SJSA1 (cell line): ENCODE measurements at places on chromosomes 3 and 15. TPM values are rescaled to one million over a fixed set of nuclear protein-coding genes. Genes with fewer than 3 reads are reported as not detected.

GRCh38 chr15:70297465-70298058 lies 199.8 kb upstream of the TLE3 start:
- no peak for DNase-seq

DNA sequence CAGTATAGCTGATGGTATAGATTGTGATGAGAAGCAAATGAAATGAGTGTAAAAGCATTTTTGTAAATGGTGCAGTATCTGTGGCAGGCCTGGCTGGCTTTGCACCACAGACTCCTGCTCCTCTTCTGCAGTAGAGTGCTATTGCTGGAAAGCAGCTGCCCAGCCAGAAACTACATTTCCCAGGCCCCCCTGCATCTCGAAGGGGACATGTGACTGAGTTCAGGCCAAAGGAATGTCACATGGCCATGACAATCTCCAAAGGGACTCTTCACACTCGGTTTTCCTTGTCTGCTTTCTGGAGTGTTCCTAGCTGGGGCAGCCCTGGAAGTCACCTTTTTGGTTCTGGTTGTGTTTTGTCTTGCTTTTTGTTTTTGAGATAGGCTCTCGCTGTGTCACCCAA lies 277.1 kb downstream of the SUCLG2 start:
- no peak for DNase-seq

GRCh38 chr3:148540266-148540665 lies 157.4 kb upstream of the AGTR1 start:
- DNase-seq, result no peak

- DNase-seq, result peak; percentile 54
Observed at GRCh38 chr3:181581656-181582055, 130.1 kb upstream of the SOX2 start.

DNA sequence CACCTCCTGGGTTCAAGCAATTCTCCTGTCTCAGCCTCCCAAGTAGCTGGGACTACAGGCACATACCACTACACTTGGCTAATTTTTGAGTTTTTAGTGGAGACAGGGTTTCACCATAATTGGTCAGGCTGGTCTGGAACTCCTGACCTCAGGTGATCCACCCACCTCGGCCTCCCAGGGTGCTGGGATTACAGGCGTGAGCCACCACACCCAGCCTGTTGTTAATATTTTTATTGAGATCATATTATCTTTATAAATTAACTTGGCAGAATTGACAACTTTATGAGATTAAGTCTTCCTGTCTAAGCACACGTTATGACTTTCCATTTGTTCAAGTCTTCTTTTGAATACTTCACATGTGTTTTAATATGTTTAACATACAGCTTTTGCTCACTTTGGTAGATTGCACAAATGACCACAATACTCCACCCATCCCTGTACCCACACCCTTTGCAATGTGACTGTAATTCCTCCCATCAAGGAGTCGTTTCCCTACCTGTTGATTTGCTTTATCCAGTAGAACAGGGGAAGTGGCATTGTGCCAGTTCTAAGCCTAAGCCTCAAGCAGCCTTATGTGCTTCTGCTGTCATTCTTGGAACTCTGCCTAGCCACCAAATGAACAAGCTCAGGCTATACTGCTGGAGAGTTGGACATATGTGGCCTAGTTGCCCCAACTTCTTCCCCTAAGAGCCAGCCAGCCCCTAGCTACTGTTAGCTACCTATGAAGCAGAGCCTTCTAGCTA lies 8.2 kb downstream of the XYLB start:
- no peak for DNase-seq

DNA sequence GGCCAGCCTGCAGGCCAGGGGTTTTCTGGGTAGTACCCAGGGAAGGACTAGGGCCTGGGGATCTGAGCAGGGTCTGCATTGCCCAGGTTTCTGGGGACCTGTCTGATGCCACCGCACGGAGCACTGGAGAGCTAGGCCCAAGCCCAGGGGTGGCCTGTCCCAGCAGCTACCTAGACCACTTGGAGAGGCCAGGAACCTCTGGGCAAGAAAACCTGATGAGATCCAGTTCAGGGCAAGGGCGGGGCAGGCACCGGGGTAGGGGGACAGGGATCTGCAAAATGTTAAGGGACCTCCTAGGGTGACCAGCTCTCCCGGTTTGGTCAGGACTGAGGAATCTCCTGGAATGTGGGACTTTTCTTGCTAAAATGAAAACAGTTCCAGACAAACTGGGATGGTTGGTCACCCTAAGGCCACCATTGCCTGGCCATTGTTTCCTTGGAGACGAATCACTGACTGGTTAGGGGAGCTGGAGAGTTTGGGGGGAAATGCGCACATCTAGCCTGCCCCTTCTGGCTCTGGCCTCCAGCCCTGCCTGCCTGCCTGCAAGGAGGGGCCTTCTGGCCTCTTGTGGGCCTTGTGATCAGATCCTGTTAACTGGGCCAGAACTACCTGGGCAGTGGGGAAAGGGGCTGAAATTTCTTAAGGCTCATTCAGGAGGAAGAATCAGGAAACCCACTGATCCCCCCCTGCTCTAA lies 117.4 kb upstream of the TLE3 start:
- no peak for DNase-seq

GRCh38 chr3:173774294-173774693 lies 376.8 kb downstream of the NLGN1 start:
- no peak for DNase-seq

GRCh38 chr3:14687360-14687759 lies 12.4 kb downstream of the C3orf20 start:
- DNase-seq, result no peak

- no peak for DNase-seq
Observed at GRCh38 chr3:193552923-193553322, 1.8 kb downstream of the ATP13A4 start.

- DNase-seq, result no peak
Observed at GRCh38 chr3:140186421-140186920, 251.5 kb downstream of the CLSTN2 start.

DNA sequence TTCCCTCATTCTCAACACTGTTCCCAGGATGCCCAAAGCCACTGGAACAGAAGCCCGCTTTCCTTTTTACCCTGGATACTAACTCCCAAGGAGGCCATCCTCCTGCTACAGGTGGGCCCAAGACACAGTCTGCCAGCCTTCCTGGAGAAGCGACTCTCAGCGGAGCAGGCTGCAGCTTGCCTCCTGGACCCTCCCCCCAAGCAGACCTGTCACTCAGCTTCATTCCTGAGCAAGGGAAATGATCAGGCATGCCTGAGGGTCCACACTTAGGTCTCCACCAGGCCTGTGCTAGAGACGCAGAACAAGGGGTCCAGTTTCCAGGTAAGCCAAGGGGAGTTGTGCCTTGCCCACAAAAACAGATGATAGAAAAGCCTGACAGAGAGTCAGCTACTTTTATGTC lies 62.8 kb downstream of the SLCO2A1 start:
- DNase-seq, result no peak

DNA sequence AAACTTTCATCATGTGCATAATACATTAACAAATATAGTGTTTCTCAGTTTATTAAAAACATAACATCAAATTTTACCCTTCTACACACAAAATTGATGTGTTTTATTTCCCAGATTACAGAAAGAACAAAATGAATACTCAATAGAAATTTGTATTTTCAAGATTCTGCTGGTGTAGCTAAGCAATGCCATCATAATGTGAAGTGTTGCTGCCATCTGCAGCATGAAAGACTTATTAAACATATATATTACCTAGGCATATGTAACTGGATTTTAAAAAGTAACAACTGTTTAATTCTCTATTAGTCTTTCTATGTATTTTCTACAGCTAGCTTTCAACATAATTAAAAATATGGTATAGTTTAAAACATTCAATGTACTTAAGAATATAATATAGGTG lies 27.5 kb downstream of the PLSCR5 start:
- no peak for DNase-seq

GRCh38 chr3:150068440-150069153 lies 97.9 kb upstream of the PFN2 start:
- DNase-seq, result no peak

- DNase-seq, result no peak
Observed at GRCh38 chr3:188446014-188446413, 292.1 kb downstream of the LPP start.

The OR5K2 gene
- total RNA-seq, result not detected in 2 replicates

The ISG20 gene
- 0.50 and 1.2 TPM in 2 replicates for total RNA-seq

The SLC35G2 gene
- total RNA-seq, result 29.0 and 39.4 TPM in 2 replicates

The BCHE gene
- not detected in 2 replicates for total RNA-seq

The MKRN2OS gene
- not detected in 2 replicates for total RNA-seq
